ENCODE measurements at places on chromosomes 1 and 21.

- DNase-seq: no peak
Measured at GRCh38 chr1:37501661-37502060, 12.9 kb downstream of the MEAF6 start.

- no peak for DNase-seq
Measured at GRCh38 chr1:67815303-67816094, 17.8 kb downstream of the GNG12 start.

DNA sequence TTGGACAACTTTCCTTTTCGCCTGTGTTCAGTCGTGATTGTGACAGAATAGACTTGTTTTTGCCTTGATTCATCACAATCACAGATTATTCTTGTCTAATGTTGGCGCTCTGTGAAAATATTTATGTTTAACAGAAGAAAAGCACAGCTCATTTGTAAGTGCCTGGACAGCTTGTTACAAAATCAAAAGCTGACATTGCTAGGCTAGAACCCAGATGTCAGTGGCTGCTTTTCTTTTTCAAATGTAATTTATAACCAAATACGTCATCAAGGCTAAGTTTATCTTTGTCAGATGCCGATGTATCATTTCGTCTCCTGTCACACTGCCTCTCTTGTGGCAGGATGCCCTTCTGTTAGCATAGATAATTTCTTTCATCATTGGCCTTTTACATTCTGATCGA lies 1227.3 kb downstream of the PLA2G4A start:
- no peak for DNase-seq

DNA sequence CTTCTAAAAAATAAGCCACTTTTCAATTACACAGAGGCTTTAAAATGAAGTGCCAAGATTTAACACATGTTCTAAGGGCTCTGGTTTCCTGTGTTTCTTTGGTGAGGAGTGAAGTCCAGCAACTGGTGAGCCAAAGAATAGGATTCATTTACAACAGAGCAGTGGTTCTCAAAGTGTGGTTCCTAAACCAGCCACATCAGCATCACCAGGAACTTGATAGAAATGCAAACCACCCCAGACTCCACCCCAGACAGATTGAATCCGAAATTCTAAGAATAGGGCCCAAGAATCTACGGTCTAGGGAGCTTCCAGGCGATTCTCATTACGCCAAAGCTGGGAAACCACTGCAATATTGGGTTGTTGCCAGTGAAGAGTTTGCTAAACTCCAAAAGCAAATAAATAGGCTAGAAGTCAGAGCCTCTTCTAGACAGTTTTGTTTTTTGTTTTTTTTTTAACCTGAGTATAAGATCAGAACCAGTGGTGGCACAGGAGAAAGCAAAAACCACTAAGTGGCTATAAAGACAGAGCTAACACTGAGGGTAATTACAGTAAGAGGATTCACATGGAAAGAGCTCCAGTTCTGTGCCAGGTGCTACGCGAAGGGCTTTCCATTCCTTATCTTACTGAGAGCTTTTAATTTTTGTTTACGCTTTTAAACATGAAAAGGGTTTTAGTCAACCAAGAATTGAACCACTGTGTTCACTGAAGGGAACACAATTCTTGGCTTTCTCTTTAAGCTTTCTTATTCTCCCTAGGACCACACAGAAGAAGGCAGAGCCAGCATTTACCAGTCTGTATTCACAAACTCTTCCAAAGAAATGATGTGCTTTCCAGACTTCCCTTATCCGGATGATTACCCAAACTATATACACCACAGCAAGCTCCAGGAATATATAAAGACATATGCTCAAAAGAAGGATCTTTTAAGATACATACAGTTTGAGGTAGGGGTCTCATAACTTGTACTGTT lies 42.4 kb upstream of the FMO2 start:
- DNase-seq: peak; percentile 17

- DNase-seq: no peak
Measured at GRCh38 chr21:14878971-14879370, 185.8 kb downstream of the NRIP1 start.

GRCh38 chr1:53604291-53604919 lies 134.6 kb downstream of the GLIS1 start:
- DNase-seq: no peak

- DNase-seq: no peak
Measured at GRCh38 chr21:17387030-17387617, 125.7 kb upstream of the CXADR start.

DNA sequence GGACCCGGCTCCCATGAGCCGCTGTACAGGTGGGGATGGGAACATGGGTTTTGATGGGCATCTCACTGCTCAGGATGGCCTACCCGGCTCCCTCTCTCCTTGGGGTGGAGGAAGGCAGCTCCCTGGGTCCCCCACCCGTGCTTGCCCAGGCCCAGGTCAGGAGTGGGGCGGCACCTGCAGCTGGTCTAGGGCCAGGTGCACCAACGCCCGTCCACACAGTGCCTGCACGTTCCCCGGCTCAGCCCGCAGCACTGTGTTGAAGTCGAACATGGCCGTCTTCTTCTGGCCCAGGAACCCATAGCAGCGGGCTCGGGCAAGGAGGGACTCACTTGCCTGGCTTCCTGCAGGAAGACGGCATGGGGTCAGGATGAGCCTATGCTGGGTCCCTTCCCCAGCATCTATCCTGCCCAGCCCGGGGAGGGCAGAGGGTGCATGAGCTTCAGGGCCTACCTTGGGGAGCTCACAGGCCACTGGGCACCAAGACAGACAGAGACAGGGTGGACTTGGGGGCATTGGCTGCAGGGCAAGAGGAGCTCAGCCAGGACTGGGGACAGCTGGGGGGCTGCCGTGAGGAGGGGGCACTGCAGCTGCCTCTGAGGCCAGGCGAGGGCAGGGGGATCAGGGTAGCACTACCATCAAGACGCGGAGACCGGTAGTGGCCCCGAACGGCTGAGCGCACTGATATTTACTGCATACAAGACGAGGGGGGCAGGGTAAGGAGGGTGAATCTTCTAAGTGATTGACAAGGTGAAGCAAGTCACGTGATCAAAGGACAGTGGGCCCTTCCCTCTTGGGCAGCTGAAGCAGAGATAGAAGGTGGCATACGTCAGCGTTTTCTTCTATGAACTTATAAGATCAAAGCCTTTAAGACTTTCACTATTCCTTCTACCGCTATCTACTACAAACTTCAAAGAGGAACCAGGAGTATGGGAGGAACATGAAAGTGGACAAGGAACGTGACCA lies 17.8 kb downstream of the TTC34 start:
- DNase-seq: no peak

DNA sequence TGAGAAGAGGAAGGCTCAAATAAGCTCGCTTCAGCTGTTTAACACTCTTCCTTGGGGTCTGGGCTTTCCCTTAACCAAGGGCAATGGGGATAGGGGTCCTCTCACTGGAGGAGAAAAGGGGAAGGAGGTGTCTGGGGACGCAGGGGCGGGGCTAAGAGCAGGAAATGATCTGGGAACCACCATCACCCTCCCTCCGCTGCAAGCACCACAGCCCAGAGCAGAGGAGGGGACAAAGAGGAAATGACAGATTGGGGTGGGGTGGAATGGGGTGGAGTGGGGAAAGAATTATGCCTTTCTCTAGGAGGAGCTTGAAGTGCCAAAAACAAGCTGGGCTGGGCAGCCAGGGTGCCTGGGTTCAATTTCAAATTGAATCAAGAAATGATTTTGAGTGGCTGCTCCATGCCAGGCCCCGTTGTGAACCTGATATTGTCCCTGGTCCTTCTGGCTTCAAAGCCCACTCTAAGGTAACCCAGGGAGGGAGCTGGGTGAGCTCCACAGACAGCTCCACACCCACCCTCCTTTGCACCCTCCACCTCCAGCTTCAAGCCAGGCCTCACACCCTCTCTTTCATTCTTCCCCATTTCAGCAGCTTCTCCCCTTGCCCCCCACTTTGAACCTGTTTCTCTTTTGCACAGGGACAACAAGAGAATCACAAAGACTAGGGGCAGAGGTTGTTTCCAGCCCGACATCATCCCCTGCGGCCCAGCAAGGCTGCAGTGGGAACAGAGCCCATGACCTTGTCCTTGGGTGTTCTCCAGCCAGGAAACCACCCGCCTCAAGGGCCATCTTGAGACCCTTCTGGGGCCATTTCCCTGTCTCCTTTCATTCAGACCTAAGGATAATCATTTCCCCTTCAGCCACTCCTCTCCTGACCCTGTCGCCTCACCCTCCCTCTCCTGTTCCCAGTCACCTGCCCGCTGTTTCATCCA lies 1.1 kb downstream of the ARHGAP30 start:
- peak; percentile 37 for DNase-seq

GRCh38 chr21:25994758-25995163 lies 175.8 kb downstream of the APP start:
- DNase-seq: no peak

- DNase-seq: no peak
Measured at GRCh38 chr1:9807541-9807940, 16.2 kb downstream of the CLSTN1 start.

- DNase-seq: no peak
Measured at GRCh38 chr21:29638138-29638537, 301.7 kb downstream of the GRIK1 start.

DNA sequence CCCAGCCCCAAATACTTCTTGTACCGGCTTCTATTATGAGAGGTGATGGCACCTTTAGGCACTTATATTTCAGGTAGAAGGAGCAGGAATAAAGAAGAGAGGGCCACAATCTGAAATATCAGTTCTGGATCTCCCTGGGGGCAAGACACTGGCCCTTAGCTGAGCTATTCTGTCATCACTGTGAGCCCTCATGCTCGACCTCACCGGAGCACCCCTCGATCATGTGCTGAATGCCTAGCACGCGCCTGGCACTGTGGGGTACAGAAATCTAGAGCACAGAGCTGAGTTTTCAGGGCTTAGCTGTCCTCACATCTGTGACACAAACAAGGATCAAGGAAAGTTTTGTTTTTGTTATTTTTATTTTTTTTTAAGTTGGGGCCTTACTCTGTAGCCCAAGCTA lies 7.6 kb upstream of the MX1 start:
- no peak for DNase-seq

- no peak for DNase-seq
Measured at GRCh38 chr1:203691447-203691846, 64.8 kb downstream of the ATP2B4 start.

- no peak for DNase-seq
Measured at GRCh38 chr1:221162939-221163338, 283.7 kb downstream of the HLX start.

- DNase-seq: peak; percentile 70
Measured at GRCh38 chr1:36486439-36487335, 4.0 kb upstream of the CSF3R start.

DNA sequence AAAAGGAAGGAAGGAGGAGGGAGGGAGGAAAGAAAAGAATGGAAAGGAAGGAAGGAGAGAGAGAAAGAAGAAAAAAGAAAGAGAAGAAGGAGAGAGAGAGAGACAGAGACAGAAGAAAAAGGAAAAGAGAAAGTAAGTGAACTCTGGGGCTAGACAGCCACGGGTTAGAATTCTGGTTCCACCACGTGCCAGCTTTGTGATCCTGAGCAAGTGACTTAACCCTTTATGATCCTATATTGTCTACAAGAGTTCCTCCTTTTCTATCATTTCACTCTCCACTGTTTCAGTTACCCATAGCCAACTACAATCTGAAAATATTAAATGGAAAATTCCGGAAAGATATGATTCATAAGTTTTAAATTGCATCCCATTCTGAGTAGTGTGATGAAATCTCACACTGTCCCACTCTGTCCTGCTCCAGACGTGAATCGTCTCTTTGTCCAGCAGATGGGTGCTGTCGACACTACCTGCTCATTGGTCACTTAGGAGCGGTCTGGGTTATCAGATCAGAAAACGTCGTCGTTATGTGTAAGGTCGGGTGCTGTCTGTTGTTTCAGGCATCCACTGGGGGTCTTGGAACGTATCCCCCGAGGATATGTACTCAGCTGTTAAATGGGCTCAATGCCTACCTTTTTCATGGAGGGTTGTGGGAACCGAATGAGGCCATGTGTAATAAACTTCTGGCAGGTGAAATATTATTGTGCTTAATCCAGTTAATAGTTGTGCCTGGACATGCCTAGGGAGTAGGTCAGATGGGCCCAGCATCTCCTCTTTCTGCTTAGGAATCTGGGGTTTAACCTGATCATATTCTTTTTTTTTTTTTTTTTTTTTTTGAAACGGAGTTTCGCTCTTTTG lies 19.1 kb downstream of the TMEM51 start:
- DNase-seq: no peak

DNA sequence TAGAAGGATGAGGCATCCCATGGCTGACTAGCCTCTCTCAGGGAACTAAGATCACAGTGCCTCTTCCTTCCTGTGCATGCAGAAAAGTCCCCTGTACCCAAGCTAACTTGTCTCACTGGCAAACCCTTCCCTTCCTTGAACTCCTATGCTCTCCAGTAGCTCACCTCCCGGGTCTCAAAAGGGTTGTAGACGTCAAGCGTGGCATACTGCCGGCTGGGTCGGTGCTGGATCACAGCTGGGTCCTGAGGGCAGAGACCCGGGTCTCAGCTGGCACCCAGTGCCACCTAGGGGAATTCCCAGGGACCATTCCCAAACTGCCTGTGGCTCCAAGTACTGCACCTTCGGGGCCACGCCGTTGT lies 688 bp downstream of the SCAMP3 start:
- DNase-seq: no peak

GRCh38 chr1:60596791-60597750 lies 485.3 kb upstream of the NFIA start:
- DNase-seq: no peak

GRCh38 chr1:221881805-221882581 lies 140.1 kb upstream of the DUSP10 start:
- no peak for DNase-seq

GRCh38 chr21:41975391-41976272 lies 21.8 kb upstream of the C2CD2 start:
- DNase-seq: no peak

- DNase-seq: no peak
Measured at GRCh38 chr1:88647249-88647645, 36.8 kb upstream of the PKN2 start.

GRCh38 chr1:208728815-208729214 lies 484.6 kb upstream of the PLXNA2 start:
- no peak for DNase-seq

DNA sequence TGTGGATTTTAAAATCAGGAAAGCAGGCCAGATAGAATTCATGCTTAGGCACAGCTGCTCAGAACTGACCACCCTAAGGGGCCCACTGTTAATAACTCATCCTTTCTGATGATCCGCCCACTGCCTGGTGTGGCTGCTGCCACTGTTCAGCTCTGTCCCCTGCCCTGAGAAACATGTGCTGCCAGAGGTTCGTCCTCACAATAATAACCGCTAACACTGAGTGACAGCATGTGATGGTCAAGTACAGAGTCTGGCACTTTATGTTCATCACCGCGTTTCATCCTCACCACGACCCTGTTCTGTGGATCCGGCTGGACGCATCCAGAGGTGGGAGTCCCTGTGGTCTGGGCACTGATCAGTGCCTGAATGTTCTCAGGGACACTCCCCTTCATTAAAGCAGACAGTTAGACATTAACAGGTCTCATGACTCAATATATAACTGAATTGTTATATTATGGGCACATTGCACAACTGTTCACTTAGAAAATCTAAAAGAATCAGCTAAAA lies 108.6 kb downstream of the SIM2 start:
- no peak for DNase-seq

GRCh38 chr21:25537174-25537573 lies 70.1 kb downstream of the MRPL39 start:
- no peak for DNase-seq

DNA sequence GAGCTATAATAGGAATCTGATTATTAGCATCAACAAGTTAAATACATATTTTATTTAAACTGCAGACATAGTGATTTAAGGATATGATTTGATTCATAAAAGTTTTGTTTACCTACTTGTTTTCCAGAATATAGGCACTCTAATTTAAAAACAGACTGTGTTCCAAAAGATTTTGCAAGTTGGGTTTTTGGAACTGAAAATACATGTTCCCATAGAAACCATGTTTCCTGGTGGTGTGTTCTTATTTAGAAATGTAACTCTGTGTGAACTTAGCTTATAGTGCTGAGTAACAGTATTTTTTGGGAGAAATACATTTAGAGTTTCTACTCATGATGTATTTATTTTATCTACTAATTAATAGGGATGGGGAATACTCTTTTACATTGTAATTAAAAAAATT lies 21.8 kb downstream of the USP25 start:
- DNase-seq: no peak
